Stimulated activated CD4-positive, alpha-beta T cell treated with anti-CD3 and anti-CD28 coated beads, Interleukin-12 subunit alpha, Interleukin-12 subunit beta, amount 100 ng/mL, for 24 hours (primary cell): ENCODE measurements at places on chromosomes 16 and 17.

DNA sequence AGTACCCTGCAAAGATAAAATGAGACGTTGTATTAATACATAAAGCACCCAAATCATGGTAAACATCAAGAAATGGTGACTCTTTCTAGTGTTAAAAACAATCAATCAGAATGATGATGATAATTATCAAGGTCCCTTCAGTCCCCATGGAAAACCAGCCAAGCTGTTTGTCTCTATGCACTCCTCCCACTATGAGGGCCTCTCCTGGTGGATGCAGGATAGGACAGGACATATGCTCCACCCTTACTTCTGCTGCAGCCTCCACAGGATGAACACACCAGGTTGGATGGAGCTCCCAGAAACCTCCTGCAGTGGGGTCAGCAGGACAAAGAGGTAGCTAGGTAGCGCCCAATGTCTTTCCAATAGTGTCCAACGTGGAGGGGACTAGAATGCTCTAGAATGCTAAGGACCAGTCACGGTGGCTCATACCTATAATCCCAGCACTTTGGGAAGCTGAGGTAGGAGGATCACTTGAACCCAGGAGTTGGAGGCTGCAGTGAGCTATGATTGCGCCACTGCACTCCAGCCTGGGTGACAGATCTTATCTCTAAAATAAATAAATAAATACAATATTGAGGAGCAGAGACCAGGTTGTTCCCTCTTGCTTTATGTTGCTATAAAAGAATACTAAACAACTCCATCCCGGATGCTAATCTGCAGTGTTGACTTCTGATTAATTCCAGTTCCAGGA is 9.9 kb upstream of the KDM8 start:
- no peak for DNase-seq

GRCh38 chr17:42422958-42423712 is at the start of gene CAVIN1:
CAVIN1 (minus strand) TSS chr17:42423256; CDS start chr17:42423097, 159 bp downstream.
- peak; percentile 23 for DNase-seq

DNA sequence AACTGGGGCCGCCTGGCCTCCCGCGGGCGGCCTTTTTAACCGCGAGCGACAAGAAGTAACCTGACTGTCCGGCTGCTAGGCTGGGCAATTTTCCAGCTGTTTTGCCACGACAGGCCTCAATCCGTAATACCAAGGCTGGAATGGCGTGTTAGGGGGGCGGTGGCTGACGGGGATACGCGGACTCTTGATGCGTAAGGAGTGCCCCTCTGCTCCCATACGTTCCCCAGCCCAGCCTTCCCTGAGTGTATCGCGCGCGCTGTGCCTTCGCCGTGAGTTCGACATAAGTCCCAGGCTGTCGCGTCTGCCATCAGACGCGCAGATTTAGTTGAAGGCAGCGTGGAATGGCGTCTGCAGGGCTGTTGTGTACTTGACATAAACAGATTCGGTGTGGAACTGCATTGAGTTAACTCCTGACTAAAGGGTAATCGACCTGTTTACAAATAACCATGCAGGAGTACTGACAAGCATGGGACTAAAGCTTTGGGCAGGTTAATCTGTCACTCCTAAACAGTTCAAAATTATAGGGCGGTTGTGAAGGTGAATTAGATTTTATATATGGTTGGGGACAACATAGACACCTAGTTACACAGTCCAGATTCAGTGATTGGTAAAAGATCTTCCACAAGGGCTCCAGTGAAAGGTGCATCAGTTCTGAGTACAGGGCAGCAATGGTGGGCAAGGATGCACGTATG is 16.6 kb upstream of the ERN1 start:
- peak; percentile 44 for DNase-seq

- DNase-seq: no peak
These were observed at the start of gene HOXB2 for GRCh38 chr17:48545022-48545375. HOXB2 (minus strand) TSS chr17:48545109; CDS start chr17:48544911, 198 bp downstream.

DNA sequence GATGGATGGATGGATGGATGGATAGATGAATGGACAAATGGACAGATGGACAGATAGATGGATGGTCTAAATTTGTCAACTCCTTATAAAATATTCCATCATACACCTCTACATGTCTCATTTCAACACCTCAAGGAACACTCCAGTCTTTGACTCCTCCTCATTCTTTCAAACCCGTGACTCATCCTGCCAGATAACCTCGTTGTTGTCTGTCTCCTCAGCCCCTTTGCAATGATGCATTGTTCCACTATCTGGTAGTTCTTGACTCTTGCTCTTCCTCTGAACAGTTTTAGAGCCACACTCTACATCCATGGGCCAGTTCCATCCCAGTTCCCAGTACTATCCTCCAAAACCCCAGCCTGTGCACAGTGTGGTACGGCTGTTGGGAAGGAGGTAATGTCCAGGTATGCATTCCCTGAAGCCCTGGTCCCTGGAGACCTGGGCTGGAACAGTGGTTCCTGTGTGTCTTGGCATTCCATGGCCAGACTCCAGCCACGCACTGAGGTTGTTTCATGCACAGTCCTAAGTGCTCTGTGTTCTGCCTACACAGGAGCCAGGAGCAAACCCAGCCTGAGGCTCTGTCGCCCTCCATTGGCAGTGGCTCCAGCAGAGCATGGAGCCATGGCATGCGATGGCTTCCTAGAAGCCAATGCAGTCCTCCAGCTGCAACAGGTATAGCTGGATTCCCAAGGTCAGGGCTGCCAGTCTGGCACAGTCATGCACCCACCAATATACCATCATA is 105.7 kb downstream of the C17orf67 start:
- no peak for DNase-seq

- DNase-seq: no peak
These were observed 1735.9 kb downstream of the TP53TG3F start for GRCh38 chr16:35195173-35195863.

DNA sequence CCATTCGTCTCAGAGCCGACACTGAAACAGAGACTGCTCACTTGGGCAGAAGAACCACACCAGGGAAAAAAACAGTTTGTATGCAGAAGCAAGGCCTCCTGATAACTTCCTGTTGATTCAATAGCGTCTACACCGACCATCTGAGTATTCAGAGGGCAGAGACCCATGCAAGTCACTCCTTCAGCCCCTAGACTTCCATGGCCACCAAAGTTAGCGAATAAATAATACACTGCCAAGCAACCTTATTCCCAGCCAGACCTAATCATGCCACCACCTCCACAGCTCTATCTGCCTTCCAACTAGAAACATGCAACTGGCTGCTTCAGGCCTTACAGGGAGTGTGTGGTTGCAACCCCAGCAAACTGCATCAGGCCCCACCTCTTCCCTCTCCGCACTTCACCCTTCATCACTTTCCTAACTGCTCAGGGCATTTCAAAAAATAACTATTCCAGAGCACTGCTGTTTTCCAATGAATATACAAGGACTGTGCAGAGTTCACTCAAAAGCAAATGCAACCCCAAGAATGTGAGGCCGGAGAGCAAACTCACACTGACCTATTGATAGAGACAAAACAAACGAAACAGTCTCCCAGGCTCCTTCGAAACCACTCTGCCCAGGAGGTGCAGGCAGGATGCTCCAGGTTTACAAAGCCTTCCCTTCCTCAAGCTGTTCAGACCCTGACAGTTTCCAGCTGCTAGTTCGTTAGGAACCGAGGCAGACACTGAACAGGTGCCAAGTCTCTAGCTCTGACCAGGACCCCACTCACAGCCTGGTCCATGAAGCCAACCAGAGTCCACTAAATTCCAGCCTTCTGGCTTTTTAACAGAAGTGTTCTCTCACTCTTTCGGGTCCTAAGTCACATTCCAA is 3.6 kb downstream of the USP7 start:
- DNase-seq: no peak

DNA sequence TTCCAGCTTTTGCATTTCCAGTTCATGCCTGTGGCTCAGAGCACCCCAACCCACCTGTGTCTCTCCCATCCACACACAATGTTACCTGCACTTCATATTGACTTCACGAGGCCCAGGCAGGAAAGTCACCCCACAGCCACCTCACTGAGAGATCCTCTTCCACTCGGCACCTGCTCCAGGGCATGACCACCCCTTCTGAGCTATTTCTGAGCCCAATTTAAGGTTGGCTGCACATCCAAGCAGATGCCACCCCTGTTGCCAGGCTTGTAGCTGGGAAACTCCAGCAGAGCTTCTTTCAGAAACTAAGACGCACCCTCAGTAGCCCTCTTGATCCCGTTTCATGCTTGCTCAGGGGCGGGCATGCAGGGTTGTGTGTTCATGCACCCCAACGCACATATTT is 88.4 kb downstream of the SOCS1 start:
- DNase-seq: no peak

DNA sequence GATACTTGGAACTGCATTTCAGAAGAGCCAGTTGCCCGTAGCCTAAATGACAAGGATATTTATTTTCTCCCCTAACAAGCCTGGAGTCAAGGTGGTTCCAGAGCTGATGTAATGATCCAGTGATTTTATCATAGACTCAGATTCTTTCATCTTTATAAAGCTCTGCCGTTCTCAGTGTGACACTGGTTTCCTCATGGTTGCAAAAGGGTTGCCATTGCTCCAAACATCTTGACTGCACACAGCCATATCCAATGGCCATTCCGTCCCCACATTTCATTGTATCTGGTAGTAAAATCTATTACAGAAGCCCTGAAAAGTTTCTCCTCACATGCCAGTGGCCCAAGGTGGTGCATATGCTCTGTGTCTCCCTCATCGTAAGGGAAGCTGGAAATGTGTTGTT is 63.1 kb upstream of the SDK2 start:
- no peak for DNase-seq

- DNase-seq: no peak
These were observed 42.5 kb downstream of the ARHGAP17 start for GRCh38 chr16:24972608-24973220.

GRCh38 chr16:4049031-4049430 is 67.2 kb downstream of the ADCY9 start:
- DNase-seq: no peak

- DNase-seq: no peak
These were observed 58.5 kb downstream of the OR1D5 start for GRCh38 chr17:3004925-3005324.
